Fibroblast of mammary gland (primary cell): ENCODE measurements at places on chromosomes 16 and 17.

GRCh38 chr17:77535435-77535834, 394.7 kb downstream of the SEC14L1 start:
- no peak for DNase-seq

GRCh38 chr16:52572656-52573055, 25.7 kb upstream of the TOX3 start:
- DNase-seq: no peak

DNA sequence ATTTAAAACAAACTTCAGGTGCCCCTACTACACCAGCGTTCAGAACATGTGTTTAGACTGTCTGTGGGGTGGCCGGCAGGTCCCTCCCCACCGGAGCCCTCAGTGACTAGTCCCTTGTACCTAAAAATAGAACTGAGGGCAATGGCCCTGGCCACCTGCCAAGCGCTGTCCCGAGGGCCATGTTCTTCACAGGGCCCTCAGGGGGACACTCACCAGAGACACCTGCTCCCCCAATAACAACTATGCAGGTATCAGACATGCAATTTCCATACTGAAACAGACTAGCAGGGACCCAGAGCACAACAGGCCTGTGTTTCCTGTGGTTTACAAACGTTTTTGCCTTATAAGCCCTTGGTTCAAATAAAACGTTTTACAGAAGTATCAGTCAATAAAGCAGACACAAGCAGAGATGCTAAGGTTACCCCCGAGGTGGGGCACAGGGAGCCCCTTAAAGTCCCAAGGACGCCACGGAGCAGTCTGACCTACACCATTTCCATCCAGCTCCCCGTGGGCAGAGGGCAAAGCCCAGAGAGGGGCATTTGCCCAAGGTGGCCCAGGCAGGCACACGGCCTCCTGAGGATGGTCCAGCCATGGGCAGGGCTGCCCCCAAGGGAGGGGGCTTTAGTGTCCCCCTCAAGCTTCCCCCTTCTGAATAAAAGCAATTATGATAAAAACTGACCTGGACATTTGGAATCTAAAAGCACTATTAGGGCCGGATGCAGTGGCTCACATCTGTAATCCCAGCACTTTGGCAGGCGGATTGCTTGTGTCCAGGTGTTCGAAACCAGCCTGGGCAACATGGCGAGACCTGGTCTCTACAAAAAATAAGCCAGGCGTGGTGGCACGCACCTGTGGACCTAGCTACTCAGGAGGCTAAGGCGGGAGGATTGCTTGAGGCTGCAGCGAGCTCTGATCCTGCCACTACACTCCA, 896 bp upstream of the MYLK3 start:
- no peak for DNase-seq

GRCh38 chr17:38410201-38410600, 18.1 kb upstream of the ARHGAP23 start:
- DNase-seq: no peak

GRCh38 chr16:53428681-53429080, 5.6 kb upstream of the RBL2 start:
- DNase-seq: no peak

GRCh38 chr17:12403881-12404398, 261.8 kb upstream of the MYOCD start:
- DNase-seq: peak; percentile 16

GRCh38 chr17:17548044-17548443, 43.5 kb downstream of the PEMT start:
- DNase-seq: no peak

GRCh38 chr17:50471009-50471905, 2.6 kb upstream of the CHAD start:
- DNase-seq: no peak

DNA sequence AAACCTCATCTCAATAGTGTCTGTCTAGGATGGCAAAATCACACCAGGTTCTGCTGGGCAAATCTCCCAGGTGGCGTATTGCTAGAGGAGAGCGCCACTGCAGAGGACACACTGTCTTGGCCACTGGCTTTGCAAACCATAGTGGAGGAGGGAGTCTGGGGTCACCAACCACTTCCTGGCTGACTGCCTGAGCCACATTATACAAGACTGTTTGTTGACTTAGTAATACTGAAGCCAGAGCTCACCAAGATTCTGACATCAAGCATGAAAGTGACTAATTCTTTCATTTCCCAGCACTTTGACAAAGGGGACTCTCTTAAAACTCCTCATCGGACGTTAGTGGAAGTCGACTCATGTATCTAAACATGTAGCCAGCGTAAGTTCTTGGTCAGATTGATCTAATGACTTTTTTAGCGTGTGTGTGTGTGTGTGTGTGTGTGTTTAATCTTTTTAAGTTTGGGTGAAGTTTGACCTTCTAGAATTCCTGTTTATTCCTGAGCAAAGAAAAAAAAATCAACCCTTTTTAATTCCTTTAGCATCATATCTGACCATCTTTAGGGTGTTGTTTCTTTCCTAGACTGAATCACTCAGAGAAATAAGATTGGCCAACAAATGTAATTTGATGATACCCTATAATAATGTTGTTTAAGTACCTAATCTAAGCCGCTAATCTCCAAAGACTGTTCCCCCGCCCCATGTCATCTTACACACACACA, 13.7 kb downstream of the PITPNC1 start:
- peak; percentile 99 for DNase-seq

DNA sequence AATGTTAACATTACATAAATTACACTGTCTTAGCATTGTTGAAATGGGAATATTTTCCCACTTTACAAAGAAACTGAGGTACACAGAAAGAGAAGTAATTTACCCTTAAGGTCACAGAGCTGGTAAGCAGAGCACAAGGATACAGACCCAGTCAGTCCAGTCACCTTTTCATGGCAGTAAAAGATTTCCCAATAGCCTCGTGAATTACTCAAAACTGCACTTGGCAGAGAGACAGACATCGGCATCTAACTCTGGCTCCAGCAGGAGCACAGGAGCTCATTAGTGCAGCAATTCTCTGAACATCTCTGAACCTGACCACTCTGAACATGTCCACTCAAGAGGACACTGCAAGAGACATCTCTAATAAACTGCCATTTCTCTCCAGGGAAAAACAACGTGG, 3.1 kb downstream of the TEX2 start:
- peak; percentile 80 for DNase-seq

DNA sequence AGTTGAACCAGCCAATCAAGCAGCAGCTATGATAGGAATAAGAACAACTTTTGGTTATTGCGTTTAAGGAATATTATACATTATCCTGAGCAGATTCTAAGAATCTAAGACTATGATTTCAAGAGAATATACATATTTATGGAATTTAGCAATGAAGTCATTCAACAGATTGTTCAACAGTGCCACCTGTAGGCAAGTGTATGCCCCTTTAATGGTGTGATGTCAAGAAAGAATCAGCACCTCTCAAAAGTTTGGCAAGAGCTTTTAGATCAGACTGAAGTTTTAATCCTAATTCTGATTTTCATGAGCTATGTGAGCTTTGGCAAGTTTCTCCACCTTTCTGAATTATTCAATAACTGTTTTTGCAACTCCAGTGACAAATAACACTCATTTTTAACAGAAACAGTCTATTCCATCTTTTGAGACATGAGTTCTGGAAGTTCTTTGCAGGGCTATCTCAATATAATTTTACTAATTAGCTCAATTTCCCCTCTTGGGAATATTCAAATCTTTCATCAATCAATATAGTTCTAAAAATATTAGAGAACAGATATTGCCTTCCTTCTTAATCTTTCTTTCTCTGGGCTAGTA, 474.3 kb upstream of the TOM1L1 start:
- peak; percentile 5 for DNase-seq

DNA sequence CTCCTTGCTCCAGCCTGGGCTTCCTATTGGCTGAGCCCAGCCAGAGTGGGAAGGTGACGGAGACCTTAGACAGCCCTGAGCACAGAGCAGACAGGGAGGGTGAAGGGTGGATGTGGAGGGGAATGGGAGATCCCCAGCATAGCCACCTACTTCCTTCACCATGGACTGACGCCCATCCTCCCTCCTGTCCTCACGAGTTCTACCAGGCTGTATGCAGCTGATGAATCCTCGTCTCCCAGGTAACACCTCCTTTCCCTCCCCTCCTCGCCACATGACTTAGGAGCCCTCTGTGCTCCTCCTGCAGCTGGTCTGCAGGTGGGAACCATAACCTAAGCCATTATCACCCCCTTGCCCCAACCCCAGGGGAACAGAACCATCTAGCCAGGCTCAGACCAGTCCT, 9.0 kb upstream of the CRHR1 start:
- no peak for DNase-seq

- DNase-seq: peak; percentile 31
Measured at GRCh38 chr16:17723531-17724134, 252.9 kb upstream of the XYLT1 start.

DNA sequence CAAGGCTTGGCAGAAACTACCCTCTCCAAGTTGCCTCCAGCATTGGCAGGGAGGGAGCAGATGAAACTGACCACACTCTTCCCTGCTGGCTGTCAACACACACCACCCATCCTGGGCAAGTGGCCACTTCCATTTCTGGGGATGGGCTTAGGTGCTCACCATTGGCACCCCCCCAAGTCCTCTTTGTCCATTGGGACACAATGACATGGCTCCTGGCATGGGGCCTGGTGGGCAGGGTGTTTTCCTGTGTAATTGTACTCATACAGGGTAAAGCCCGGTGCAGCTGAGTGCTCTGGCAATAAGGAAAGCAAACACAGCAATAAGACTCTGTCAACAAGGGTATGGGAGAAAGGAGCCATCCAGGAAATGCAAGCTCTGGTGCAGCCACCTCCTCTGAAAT, 22.6 kb downstream of the SCNN1B start:
- DNase-seq: no peak

- no peak for DNase-seq
Measured at GRCh38 chr16:53787423-53787822, 83.5 kb downstream of the FTO start.

DNA sequence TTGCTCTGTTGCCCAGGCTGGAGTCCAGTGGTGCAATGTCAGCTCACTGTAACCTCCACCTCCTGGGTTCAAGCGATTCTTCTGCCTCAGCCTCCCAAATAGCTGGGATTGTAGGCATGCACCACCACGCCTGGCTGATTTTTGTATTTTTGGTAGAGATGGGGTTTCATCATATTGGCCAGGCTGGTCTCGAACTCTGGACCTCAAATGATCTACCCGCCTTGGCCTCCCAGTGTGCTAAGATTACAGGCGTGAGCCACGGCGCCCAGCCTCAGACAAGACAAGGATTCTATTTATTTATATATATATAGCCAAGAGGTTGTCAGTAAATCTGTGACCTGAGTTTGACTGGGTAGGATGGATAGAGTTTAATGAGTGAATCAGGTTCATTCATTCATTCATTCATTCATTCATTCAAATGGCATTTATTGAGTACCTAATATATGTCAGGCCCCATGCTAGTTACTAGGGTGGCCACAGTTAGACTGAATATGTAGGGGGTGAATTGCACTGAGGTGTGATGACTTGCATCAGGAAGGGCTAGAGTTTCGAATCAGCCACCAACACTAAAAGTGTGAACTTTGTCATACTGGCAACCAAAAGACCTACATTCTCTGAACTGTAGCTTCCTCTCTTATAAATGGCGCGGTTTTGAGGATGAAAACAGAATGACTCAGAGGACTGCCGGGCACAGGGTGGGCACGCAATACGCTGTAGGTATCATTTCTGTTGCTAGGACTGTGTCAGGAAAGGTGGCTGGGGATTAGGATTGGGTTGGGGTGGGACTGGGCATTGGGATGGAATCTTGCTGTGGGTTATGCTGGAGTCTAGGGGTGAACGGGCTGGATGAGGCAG, 37.8 kb downstream of the ITGAE start:
- DNase-seq: no peak

GRCh38 chr16:21167929-21168602, 9.6 kb downstream of the LDAF1 start:
- DNase-seq: no peak

DNA sequence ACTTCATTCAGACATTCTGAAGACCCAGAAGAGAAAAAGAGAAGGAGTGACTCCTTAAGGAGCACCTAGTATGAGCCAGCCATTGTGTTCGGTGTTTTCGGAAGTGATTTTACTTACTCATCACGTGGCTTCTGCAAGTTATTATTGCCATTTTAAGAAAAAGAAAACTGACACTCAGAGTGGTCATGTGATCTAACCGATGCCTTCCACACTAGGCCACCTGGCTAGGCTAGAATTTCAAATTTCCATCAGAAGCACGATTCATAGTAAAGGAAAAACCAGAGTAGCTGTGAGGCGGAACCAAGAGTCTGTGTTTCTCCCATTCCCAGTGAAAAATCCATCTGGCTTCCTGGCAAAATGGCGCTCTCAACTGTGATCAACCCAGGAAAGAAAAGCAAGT, 32.0 kb downstream of the GTF3C1 start:
- DNase-seq: no peak

GRCh38 chr17:78476973-78477372, 98.5 kb downstream of the PGS1 start:
- no peak for DNase-seq

DNA sequence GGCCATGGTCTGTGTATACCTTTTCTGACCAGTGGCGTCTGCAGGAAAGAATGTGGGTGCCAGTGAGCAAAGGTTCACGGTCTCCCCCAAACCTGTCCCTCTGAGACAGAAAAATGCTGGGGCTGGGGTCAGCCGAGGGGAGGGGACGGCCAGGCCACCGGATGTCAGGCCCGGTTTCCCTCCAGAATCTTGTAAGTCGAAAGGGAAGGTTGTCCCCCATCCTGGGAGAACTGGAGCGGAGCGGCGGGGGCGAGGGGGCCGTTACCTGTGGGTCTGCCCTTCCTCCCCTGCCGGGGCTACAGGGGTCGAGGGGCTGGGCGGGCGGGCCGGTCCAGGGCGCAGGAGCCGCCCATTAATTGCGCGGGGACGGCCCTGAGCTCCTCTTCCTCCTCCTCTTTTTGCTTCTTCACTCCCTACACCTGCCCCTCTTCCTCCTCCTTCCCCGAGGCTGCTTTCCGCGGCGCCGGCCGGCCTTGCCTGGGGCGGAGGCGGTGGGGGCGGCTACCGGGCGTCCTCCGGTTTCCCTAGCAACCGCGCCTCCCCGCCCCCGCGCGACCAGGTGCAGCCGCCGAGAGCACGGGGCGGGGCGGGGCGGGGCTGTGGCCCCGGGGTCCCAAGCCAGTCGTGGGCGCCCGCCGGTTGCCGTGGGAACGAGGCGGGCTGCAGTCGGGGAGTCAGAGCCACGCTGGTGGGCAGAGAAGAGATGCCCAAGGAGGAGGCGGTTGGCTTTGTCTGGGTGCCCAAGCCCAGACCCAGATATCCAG, at the start of gene MARCHF10:
Gene MARCHF10, minus strand, starts transcription at position 503 of the 764 bp plus-strand sequence. CDS start 6,579 bp downstream, outside the sequence.
- no peak for DNase-seq

GRCh38 chr16:88628512-88628974, 9.8 kb upstream of the IL17C start:
- no peak for DNase-seq

- DNase-seq: peak; percentile 76
Measured at GRCh38 chr17:45640141-45640850, 143.8 kb upstream of the CRHR1 start.

- DNase-seq: peak; percentile 88
Measured at GRCh38 chr17:46832945-46833839, 14.7 kb upstream of the WNT3 start.

GRCh38 chr17:20123209-20123608, 114.0 kb downstream of the SPECC1 start:
- DNase-seq: no peak

GRCh38 chr16:26765087-26765486, 301.6 kb upstream of the C16orf82 start:
- peak; percentile 12 for DNase-seq
